ENCODE measurements at places on chromosomes 4 and X.

- no peak for DNase-seq
Measured at GRCh38 chr4:20253735-20254409, 2.2 kb downstream of the SLIT2 start.

DNA sequence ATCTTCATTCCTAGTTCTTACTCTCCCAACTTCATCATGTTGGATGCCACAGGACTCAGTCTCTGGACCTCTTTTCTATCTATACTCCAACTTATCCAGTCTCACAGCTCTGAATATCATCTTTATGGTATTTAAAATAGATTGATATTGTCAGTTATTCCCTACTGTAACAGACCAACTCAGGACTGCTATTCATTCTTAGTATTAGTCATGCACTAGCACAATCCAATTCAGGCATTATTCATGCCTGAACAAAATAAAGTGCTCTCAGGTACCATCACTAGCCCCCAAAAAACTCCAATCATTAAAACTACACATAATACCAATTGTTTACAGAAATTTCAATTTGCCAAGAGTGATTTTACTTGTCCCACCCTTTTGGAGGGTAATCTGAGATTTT is 37.7 kb downstream of the FRYL start:
- no peak for DNase-seq

GRCh38 chr4:131348263-131348662 is 1800.8 kb upstream of the PCDH10 start:
- no peak for DNase-seq

DNA sequence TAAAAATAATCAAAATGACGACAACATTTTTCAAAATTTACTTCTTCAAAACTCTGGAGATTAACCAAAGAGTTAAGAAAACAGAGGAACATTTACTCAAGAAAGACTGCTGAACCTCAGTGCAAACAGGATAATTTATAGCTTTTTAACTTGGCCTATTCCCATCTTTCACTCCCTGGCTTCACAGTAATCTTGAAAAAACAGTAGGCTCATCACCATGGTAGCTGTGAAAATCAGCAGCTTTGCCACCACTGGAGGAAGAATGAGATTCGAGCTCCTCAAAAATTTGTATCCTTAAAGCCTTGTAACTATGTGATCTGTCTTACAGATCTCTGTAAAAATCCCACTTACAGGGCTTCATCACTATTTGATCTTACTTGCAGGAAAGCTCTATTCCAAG is 447.7 kb upstream of the CTSO start:
- DNase-seq: no peak

GRCh38 chr4:25107827-25108516 is 52.3 kb downstream of the SEPSECS start:
- DNase-seq: no peak

DNA sequence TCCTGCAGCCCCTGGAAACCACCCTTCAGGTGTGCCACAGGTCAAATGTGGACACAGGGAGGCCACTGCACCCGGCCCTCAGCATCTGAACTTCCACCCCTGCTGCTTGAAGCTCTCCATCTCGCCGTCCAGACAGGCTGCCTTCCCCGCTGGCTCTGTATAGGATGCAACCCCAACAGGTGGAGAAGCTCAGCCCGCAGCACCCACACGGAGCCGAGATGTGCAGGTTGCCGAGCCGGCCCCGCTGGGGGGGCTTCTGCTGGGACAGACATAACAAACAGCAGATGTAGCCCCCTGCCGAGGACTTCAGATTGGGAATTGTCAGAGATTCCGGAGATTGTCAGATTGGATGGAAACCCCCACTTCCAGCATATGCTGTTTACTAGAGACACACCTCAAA is 20.5 kb downstream of the TMEM187 start:
- no peak for DNase-seq

GRCh38 chrX:118761939-118762707 is 34.7 kb downstream of the IL13RA1 start:
- no peak for DNase-seq

- no peak for DNase-seq
Measured at GRCh38 chr4:76963131-76963750, 13.7 kb downstream of the SEPTIN11 start.

- DNase-seq: no peak
Measured at GRCh38 chrX:147351644-147352043, 537.1 kb upstream of the CXorf51A start.

DNA sequence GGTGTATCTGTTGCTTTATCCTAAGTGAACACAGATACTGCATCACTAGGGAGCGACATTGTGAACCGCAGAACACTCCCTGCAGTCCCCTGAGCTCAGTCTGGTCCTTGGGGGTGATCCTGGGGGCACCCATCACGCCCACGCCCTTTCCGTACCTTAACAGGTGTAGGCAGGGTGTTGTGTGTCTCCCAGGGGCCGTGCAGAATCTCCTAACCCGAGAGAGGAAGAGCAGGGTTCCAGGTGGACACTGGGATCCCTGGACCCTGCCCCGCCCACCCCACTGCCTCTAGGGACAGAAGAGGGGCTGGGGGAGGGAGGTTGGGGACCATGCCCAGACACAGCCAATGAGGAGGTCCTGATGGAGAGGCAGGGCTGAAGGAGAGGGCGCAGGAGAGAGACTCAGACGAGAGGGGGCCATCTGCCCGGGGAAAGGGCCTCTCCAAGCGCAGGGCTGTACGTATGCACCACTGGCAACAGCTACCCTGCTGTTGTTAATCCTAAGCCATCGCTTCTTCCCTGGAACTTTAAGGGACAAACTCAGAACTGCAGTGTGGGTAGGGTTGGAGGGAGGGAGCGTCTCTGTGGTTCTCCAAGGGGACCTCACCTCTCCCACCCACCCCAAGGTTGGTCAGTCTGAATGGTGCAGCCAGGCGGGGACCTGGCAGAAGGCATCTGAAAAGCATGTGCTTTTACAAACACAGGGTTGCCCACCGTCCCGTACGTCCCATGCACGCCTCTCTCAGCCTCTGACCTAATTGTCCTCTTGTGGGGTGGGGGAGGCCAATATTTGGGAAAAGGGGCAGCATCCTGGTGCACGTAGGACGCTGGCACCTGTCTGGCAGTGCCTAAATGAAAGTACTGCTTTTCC is 2.5 kb downstream of the P2RY8 start:
- DNase-seq: peak; percentile 53

- DNase-seq: no peak
Measured at GRCh38 chr4:13524504-13525243, 19.6 kb downstream of the NKX3-2 start.

DNA sequence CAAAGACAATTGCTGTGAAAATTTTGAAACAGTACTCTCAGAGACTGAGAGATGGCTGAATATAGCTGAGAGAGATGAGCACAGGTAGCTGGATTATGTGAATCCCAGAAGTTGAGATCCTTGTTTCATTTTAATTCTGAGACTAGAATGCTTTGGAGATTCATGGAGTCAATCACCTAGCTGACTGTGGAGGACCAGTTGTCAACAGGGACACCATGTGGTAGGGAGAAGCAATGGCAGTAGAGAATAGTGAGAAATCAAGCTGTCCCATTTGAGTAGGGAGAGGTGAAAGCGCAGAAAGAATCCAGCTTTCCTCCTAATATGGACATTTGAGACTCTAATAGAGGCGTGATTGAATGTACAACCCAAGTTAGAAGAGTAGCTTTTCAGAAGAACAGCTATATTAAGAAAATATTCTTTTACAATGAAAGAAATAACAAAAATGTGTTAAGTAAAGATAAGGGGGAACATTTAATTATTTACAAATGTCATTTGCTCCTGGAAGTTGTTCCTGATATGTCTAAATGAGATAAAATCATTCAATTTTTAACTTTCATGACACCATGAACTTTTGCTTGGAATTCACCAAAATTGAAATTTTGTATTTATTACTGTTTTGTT is 30.3 kb upstream of the GLRB start:
- DNase-seq: no peak

DNA sequence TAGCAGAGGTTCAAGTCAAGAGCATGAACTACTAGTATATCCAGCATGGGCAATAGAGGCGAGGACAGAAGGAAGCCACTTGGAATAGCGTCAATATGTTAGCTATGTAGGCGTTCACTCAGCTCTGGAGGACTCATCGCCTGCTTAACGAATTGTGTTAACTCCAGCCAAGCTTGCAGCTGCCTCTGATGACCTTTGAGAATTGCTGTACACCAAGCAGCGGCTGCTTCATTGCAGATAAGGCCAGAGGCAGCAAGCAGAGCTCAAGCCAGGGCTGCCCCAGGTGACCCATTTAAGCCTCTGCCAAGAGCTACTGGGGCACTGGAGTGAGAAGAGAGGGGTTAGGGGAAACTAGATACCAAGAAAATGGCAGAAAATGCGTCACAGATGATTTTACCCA is 160.2 kb upstream of the IGFBP7 start:
- no peak for DNase-seq

All from activated T-cell treated with anti-CD3 and anti-CD28 coated beads, Interleukin-2, amount 50 U/mL, for 72 hours (primary cell).